Osteocyte (in vitro differentiated cells): ENCODE measurements at places on chromosomes 1 and 21. TPM values are rescaled to one million over a fixed set of nuclear protein-coding genes. Genes with fewer than 3 reads are reported as not detected.

DNA sequence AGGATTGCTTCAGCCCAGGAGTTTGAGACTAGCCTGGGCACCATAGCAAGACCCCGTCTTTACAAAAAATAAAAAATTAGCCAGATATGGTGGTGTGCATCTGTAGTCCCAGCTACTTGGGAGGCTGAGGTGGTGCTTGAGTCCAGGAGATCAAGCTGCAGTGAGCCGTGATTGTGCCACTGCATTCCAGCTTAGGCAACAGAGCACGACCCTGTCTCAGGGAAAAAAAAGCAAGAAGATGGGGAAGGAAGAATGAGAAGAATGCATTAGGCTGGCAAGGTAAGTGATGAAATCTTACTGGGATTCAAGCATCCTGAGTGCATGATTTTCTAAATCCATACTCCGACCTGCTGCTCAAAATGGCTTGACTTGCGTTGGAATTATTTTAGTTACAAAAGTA is 6.8 kb downstream of the PCP4L1 start:
- peaks cover 38% of the 10 kb centered on the region for H3K27me3 ChIP-seq
- H3K4me3 ChIP-seq = no peak overlapping the region
- H3K36me3 ChIP-seq = no peaks in the 10 kb centered on the region
- no peak for DNase-seq
- peaks cover 14% of the 10 kb centered on the region for H3K4me1 ChIP-seq

- no peak overlapping the region for H3K4me3 ChIP-seq
- H3K36me3 ChIP-seq = no peaks in the 10 kb centered on the region
- no peaks in the 10 kb centered on the region for H3K27me3 ChIP-seq
- peaks cover 28% of the 10 kb centered on the region for H3K4me1 ChIP-seq
- H3K27ac ChIP-seq = peak overlapping the region; percentile 55
- DNase-seq = peak; percentile 69
These were observed 58.3 kb downstream of the KCNJ15 start for GRCh38 chr21:38315122-38315521.

- H3K36me3 ChIP-seq = peaks cover 19% of the 10 kb centered on the region
- H3K27ac ChIP-seq = no peak overlapping the region
- no peak for DNase-seq
- peaks cover 10% of the 10 kb centered on the region for H3K4me1 ChIP-seq
- no peaks in the 10 kb centered on the region for H3K27me3 ChIP-seq
These were observed 10.5 kb downstream of the EIF3I start for GRCh38 chr1:32232558-32233304.

GRCh38 chr21:42991992-42992740 is 17.8 kb downstream of the PKNOX1 start:
- H3K27me3 ChIP-seq = no peaks in the 10 kb centered on the region
- H3K27ac ChIP-seq = peak overlapping the region; percentile 57
- DNase-seq = no peak
- H3K4me1 ChIP-seq = peaks cover 21% of the 10 kb centered on the region
- H3K4me3 ChIP-seq = no peak overlapping the region
- no peaks in the 10 kb centered on the region for H3K36me3 ChIP-seq

The TMOD4 gene
- 2.8 TPM in 1 of 2 replicates, not detected in the other for total RNA-seq

DNA sequence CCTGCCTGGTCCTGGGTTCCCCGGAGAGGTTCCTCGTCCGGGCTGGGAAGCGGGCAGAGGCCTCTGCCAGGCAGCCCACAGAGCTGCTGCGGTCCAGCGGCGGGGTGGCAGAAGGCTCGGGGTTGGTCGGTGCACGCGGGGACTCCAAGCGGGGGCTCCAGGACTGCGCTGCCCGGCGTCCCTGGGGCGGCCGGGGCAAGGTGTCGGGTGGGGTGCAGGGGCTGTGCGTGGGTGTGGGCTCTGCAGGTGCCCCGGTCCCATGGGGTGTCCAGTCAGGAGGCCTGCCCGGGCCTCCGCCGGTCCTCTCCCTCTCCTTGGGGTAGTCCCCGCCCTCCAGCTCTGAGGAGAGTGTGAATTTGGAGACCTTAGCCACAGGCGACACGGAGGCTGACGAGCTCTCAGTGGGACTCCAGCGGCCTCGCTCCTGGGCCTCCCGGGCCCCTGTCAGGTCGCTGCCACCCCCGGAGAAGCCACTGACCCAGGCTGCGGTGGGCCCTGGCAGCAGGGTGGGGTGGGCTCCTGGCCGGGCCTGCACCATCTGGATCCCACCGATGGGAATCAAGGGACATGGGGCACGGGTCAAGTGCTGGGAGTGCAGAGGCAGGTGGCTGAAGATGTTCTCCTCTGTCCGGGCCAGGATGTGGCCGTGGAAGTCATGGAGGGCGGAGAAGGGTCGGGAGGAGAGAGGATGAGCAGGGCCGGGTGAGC is 26.2 kb upstream of the EDN2 start:
- no peak overlapping the region for H3K27ac ChIP-seq
- no peak overlapping the region for H3K4me3 ChIP-seq
- DNase-seq = no peak
- H3K36me3 ChIP-seq = no peaks in the 10 kb centered on the region

- H3K4me1 ChIP-seq = peaks cover 15% of the 10 kb centered on the region
- no peak overlapping the region for H3K27ac ChIP-seq
- DNase-seq = no peak
- peaks cover 6% of the 10 kb centered on the region for H3K36me3 ChIP-seq
- H3K4me3 ChIP-seq = no peak overlapping the region
These were observed 13.2 kb downstream of the FMO3 start for GRCh38 chr1:171103862-171104261.

GRCh38 chr1:48735796-48736195 is 40.9 kb downstream of the BEND5 start:
- H3K36me3 ChIP-seq = no peaks in the 10 kb centered on the region
- DNase-seq = no peak
- no peaks in the 10 kb centered on the region for H3K4me1 ChIP-seq
- H3K27ac ChIP-seq = no peak overlapping the region

DNA sequence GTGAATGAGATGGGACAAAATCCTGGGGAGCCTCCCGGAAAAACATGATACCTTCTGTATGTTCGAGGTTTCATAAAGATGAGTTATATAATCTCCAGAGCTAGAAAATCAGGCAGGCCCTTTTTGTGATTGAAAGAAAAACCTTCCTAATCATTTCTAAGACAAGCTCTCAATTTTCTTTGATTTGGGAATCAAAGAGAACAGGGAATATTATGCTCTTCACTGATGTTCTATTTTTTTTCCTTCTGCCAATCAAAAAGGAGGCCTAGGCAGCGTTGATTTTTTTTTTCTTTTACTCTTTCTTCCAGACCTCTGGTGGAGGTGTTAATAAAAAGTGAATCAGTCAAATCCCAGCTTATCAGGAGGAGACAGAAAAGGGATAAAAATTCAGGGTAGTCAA is 34.5 kb downstream of the DIRAS3 start:
- no peak overlapping the region for H3K4me3 ChIP-seq
- DNase-seq = no peak
- no peak overlapping the region for H3K27ac ChIP-seq
- H3K27me3 ChIP-seq = no peaks in the 10 kb centered on the region
- H3K4me1 ChIP-seq = no peaks in the 10 kb centered on the region
- H3K36me3 ChIP-seq = no peaks in the 10 kb centered on the region

- no peaks in the 10 kb centered on the region for H3K27me3 ChIP-seq
- peaks cover 29% of the 10 kb centered on the region for H3K4me1 ChIP-seq
- H3K4me3 ChIP-seq = no peak overlapping the region
- no peak for DNase-seq
- no peak overlapping the region for H3K27ac ChIP-seq
These were observed 579.0 kb upstream of the ADAMTS5 start for GRCh38 chr21:27545754-27546349.

- DNase-seq = no peak
- no peak overlapping the region for H3K4me3 ChIP-seq
- no peak overlapping the region for H3K27ac ChIP-seq
These were observed 7.1 kb upstream of the DIPK1A start for GRCh38 chr1:92968138-92969032.

- H3K36me3 ChIP-seq = peaks cover 2% of the 10 kb centered on the region
- H3K4me3 ChIP-seq = no peak overlapping the region
- no peak for DNase-seq
- H3K27me3 ChIP-seq = no peaks in the 10 kb centered on the region
- H3K27ac ChIP-seq = no peak overlapping the region
These were observed 165.7 kb downstream of the HHIPL2 start for GRCh38 chr1:222382171-222382570.

DNA sequence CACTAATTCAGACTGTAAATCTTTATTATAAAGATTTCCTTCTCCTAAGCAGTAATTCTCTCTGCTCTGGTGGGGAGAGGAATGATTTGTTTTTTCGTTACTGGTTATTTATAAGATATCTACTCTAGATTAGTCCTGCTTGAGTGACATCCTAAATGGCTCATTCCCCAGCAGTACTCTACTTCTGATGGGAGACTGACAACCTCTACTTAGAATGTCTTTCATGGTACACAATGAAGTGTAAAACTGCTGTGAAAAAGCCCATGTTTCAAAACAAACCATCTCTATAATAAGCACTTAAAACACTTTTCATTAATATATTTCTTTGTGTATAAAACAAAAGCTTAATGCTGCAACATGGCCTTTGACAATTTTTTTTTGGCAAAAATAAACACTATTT is 33.9 kb upstream of the ESRRG start:
- no peaks in the 10 kb centered on the region for H3K36me3 ChIP-seq
- no peak overlapping the region for H3K27ac ChIP-seq
- H3K4me3 ChIP-seq = no peak overlapping the region
- H3K4me1 ChIP-seq = no peaks in the 10 kb centered on the region
- H3K27me3 ChIP-seq = peaks cover 7% of the 10 kb centered on the region

GRCh38 chr1:7705048-7705907 is 65.8 kb upstream of the VAMP3 start:
- peaks cover 34% of the 10 kb centered on the region for H3K27me3 ChIP-seq
- H3K4me3 ChIP-seq = peak overlapping the region; percentile 71
- H3K27ac ChIP-seq = peak overlapping the region; percentile 14
- no peak for DNase-seq
- no peaks in the 10 kb centered on the region for H3K36me3 ChIP-seq
- H3K4me1 ChIP-seq = peaks cover 10% of the 10 kb centered on the region

The RNU1-2 gene
- 2,650 and 2,859 TPM in 2 replicates for total RNA-seq

The CHRNB2 gene
- total RNA-seq = 0.10 and 0.27 TPM in 2 replicates

DNA sequence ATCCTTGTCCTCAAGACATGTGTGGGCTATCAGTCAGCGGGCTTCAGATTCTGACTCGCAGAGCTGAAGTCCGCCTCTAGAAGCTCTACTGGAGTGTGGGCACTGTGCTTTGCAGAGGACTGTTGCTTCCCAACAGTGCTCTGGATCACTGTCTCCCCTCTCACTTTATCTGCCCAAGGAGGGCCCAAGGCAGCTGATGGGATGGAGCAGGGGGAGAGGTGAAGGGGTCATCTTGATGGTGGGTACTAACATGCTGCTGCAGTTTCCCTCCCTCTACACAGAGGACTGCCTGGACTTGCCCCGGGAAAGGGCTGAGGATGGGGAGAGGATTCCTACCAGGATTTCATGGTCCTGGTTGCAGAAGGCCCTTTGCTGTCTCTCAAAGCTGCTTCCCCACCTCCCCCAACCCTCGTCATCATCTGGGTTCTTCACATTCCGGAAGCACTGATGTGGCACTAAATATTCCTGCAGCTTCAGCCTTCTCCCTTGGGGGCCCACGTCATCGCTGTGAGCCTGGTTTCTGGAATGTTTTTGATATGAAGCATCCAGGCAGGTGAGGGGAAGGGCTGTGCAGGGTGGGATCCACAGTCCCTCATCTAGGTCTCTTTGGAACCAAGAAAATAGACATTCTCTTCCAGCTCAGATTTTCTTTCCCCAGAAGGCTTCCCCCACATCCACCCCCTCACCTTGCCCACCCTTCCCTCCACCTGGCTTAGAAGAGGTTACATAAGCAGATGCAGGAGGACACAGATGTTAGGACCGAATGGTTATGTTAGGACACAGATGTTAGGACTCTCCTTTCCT is 23.2 kb downstream of the NUAK2 start:
- DNase-seq = no peak
- H3K36me3 ChIP-seq = peaks cover 2% of the 10 kb centered on the region
- H3K27me3 ChIP-seq = no peaks in the 10 kb centered on the region
- H3K4me3 ChIP-seq = no peak overlapping the region
- peak overlapping the region; percentile 93 for H3K27ac ChIP-seq

The ADAMTSL4 gene
- 2.3 and 2.6 TPM in 2 replicates for total RNA-seq

GRCh38 chr21:45108034-45108790 is 33.8 kb downstream of the ADARB1 start:
- H3K4me3 ChIP-seq = no peak overlapping the region
- H3K36me3 ChIP-seq = no peaks in the 10 kb centered on the region
- no peaks in the 10 kb centered on the region for H3K27me3 ChIP-seq

DNA sequence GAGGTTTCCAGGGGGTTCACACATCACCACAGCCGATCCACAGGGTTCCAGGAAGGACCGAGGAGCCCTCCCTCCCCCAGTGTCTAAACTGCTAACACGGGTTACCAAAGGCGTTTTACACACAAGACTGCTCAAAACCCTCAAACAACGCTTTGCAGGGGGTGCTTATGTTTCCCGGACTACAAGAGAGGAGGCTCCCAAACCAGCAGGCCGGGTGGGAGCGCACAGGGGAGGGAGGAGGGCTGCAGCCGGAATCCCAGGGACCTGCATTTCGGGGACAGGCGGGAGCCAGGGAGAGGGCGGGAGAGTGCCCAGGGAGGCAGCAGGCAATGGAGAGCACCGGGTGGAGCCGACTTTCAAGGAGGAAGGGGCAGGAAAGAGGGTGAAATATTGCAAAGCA is 50.8 kb downstream of the ACBD3 start:
- H3K27me3 ChIP-seq = no peaks in the 10 kb centered on the region
- peak; percentile 71 for DNase-seq
- H3K4me1 ChIP-seq = peaks cover 10% of the 10 kb centered on the region
- no peak overlapping the region for H3K4me3 ChIP-seq
- no peak overlapping the region for H3K27ac ChIP-seq

The FAM72A gene
- total RNA-seq = 3.2 and 4.3 TPM in 2 replicates

DNA sequence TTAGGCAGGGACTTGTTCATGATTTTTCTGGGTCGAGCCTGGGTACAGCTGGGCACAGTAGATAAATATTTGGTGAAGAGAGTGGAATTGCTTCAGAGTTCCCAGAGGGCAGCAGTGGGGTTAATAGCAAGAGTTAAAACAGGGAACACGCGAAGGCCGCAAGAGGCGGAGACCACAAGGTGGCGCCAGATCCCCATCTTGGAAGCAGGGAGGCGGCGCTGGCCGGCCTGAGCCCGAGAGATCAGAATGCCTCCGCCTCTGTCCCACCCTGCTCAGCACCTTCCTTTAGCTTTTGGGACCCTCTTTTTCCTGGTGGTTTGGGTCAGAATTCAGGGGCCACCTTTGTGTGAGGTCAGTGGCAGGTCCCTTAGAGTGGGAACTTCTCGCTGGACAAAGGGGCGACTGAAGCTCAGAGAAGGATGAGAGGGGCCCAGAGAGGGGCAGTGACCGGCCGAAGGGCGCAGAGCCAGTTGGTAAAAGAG is 6.5 kb upstream of the PADI2 start:
- no peaks in the 10 kb centered on the region for H3K27me3 ChIP-seq
- DNase-seq = peak; percentile 95
- peaks cover 63% of the 10 kb centered on the region for H3K4me1 ChIP-seq
- H3K36me3 ChIP-seq = no peaks in the 10 kb centered on the region
- peak overlapping the region; percentile 80 for H3K27ac ChIP-seq

DNA sequence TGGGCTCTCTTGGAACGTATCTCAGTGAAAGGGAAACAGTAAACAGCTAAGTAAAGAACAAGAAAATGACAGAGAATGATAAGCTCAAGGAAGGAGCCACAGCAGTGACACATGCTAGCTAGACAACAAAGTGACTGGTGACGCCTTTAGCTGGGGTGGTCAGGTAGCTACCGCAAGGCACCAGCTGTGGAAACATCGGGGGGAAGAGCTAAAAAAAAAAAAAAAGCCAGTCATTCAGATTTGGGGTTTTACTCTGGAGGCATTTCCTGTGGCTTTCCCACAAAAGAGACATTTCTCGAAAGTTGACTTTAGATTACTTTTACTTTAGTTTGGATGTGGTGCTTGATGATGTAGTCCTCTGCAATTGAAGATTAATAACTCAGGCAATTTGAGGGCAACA is 2.1 kb downstream of the FHAD1 start:
- DNase-seq = no peak
- H3K36me3 ChIP-seq = no peaks in the 10 kb centered on the region
- H3K27me3 ChIP-seq = peaks cover 80% of the 10 kb centered on the region
- no peak overlapping the region for H3K4me3 ChIP-seq
